Left colon (tissue), 2 donors: ENCODE measurements at places on chromosomes 11 and 22. TPM values are rescaled to one million over a fixed set of nuclear protein-coding genes. Genes with fewer than 3 reads are reported as not detected.

DNA sequence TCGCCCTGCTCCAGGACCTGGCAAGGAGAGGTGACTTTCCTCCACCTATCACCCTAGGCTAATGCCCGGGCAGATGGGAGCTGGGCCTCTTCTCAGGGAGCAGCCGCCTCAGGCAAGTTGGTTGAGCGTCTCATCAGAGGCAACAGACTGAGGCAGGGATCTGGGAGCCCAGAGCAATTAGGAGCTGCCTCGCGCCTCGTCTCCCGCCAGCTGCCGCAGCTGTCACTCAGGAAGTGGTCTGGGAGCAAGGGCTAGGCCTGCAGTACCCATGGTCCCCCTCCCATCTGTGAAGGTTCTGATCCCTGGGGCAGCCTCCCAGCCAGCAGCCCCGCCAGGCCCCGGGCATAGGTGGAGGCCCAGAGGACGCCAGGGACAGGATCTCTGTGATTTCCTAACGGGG, 4.6 kb upstream of the CABP7 start:
- no peak for DNase-seq

- no peak for DNase-seq
Measured at GRCh38 chr11:70732023-70732880, 333.9 kb downstream of the CTTN start.

DNA sequence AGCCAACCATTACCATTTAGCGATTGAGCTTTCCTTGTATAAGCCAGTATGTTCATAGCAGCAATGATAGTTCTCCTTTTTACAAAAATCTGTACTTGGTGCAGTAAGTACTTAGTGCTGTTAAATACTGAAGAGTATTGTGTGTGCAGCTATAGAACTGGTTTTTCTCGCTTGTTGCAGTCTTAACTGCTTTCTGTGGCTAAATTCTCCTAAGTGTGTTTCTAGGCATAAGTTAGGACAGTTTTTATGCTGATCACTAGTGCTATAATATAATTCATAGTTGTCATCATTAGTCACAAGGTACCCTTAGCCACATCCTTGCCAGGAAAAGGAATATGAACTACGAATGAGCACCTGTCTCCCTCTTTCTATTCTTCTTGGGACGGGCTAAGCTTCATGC, 107.7 kb downstream of the GRAMD1B start:
- no peak for DNase-seq

GRCh38 chr22:33440756-33441155, 382.6 kb upstream of the SYN3 start:
- DNase-seq: no peak

GRCh38 chr11:130145311-130145812, 14.2 kb upstream of the ST14 start:
- peak; percentile 64 for DNase-seq

DNA sequence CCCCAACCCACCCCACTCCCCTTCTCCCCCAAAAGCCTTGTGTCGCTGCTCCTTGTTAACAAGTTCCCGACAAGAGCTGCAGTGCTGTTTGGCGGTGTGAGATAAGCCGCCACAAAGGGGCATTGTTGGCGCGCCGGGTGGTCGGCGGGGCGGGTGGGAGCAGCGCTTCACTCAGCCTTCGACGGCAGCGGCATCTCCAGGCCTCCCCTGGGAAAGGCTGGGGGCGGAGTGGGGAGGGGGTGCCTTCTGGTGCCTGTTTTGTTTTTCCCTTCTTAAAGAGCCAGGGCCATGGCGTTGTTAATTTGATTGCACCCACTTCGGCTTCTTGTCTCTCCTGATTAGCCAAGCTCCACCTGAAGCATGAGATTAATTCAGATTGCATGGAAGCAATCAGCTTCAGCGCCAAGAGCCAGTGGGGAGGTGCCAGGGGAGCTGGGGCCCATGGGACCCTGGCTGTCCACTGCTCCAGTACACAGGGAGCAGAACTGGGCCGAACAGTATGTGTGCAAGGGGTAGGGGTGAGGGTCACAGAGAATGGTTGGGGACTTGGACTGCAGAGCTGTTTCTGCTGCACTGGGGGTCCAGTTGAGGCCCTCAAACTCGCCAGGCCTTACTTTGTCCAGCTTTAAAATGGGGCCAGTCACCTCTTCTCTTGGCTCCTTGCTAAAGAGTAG, 165.1 kb downstream of the CEP164 start:
- DNase-seq: no peak

DNA sequence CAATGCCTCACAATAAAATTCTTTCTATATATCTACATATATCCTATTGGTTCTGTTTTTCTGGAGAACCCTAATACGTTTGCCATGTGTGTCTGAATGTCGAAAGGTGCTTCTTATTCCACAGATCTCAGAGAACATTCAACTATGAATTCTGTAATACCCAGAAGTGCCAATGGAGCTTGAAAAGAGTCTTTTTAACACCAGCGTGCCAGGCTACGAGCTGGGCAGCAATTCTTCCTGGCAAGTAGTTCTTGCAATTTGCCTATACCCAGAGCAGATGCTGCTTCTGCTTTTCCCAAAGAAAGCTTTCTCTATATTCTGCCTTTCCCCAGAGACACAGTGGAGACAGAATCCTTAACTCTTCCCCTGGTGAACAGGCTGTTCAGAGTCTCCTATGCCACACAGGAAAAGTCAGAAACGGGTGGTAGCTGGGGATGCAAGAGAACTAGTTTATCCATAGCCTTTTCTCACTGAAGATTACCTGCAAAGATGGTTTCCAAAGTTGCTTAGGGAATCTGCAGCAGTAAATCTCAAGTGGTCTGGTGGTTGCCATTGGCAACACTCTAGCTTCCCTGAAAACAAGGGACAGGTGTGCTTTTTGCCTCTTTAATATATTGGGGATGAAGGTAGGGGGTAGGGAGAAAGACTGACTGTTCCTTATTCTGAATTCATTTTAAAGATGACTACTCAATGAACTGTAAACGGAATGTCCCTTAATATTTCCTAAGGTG, 16.8 kb upstream of the PAFAH1B2 start:
- no peak for DNase-seq

DNA sequence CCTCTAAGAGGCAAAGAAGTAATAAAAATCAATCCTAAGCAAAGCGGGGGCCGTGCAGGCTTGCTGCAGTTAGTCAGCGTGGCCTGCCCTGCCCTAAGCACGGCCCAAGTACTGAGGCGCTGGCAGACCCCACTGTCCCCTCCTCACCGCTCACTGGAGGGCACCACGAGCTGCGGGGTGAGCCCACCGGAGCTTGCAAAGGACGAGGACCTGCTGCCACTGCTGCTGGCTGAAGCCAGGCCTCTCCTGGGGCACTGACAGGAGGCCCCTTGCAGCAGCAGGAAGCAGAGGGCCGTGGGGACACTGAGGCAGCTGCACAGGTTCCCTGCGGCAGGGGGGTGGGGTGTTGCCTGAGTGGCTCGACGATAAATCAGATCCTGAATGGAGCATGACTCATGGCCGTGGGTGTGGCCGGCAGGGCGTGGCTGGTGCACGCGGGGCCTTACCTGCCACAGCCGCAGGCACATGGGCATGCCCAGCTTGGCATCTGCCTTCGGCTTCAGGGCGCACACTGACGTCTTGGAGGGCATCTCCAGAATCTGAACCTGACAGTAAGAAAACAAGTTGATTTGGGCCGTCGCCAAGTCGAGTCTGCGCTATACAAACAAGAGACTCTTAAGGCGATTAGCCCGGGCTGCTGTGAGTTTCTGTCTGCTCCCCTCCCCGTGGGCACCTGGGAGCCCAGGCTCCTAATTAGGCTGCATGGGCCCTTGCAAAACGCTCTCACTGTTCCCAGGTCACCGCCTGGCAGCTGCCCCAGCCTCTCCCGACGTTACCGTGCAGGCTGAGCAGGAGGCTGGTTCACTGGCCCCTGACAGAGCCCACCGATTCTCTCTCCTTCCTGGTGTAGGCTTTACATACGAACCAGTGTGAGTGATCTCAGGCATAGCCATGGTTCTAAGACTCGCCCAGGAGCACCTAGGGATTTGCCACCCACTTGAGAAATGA, 45.9 kb downstream of the TBX1 start:
- peak; percentile 91 for DNase-seq

DNA sequence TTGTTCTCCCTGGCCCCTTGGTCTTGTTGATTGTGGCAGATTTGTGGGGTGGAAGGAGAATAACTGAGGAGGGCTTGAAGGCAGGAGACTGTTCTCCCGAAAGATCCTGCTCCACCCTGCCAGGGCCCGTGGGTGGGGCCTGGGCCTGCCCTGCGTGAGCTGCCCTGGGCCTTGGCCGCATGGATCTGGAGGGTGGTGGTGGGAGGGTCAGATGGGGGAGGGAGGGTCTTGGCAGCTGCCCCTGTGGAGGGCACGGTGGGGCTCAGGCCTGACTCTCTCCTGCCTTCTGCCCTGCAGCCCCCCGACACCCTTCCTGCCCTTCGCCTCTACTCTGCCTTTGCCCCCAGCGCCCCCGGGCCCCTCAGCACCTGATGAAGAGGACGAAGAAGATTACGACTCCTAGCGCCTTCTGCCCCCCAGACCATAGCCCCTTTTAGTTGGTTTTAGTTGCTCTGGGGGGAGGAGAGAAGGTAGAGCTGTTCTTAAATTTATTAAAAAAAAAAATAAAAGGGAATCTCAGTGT, 1.9 kb downstream of the DRAP1 start:
- no peak for DNase-seq

- no peak for DNase-seq
Measured at GRCh38 chr11:46855167-46855566, 9.1 kb upstream of the CKAP5 start.

DNA sequence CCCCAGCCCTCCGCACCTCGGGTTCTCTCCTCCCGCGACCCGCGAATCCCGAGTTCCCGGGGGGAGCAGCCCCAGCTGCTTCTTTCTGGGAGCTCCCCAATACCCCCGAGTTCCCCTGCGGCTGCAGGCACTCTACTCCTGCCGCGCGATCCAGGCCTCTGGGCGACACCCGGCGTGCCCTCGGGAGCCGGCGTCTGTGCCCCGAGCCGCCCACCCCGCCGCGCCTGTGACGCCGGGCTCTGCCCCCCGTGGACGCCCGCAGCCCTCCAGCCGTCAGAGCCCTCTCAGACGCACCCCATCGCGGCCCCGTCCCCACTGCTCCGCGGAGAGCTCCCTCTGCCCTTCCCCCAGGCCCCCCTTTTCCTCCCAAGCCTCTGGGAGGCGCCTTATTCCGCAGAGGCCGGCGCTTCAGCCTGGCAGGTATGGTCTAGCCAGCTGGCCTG, 422 bp downstream of the GLB1L2 start:
- DNase-seq: peak; percentile 65

GRCh38 chr11:1872267-1872985, 19.3 kb downstream of the PRR33 start:
- no peak for DNase-seq

GRCh38 chr22:19526076-19526701, 2.0 kb upstream of the CLDN5 start:
- no peak for DNase-seq

GRCh38 chr11:96063053-96063452, 139.1 kb upstream of the MTMR2 start:
- DNase-seq: no peak

DNA sequence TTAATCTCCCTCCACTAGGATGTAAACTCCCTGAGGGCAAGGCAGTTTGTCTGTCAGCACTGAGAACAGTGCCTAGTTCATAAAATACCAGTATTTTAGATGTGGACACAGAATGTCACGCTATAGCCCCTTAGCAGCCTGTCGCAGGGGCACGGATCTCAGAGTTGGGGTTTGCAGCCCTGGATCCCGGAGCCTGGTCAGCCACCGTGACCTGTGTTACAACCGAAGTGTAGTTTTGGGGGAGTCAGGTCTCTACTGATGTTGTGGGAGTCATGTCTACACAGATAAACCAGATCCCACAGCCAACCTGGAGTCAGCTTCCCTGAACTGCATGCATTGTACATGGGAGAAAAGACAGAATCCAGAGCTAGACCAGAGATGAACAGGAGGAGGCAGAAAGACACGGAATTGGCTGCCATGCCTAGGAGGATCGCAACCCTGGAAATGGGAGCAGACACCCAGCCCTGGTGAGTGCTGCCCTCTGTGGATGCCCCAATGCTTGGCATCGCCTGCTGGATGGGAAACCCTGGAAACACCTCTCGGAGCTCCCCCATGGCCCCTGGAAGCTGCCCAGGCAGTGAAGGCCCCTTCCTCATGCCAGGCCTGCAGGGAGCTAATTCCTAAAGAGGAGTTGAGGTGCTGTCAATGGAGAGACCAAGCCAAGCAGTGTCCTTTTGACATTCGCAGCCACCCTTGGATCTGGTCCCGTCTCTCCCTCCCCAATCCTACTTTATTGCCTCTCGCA, 851.3 kb downstream of the TBC1D22A start:
- DNase-seq: no peak

DNA sequence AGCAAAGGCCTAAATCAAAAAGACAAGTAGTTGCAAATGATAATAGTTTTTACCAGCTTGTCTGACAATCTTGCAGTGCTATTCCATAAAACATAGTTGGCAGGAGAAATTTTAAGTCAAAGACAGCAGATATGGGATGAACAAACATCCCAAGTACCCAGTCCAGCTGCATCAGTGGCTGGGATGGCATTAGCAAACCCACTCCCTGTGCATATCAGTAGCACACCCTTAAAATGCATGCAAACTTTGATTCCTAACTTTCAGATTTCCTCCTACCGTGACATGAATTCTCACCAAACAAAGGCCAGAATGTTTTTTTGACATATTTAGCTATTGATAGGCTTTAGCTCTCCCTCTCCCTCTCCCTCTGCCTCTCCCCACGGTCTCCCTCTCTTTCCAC, 27.8 kb upstream of the CCDC86 start:
- DNase-seq: no peak

DNA sequence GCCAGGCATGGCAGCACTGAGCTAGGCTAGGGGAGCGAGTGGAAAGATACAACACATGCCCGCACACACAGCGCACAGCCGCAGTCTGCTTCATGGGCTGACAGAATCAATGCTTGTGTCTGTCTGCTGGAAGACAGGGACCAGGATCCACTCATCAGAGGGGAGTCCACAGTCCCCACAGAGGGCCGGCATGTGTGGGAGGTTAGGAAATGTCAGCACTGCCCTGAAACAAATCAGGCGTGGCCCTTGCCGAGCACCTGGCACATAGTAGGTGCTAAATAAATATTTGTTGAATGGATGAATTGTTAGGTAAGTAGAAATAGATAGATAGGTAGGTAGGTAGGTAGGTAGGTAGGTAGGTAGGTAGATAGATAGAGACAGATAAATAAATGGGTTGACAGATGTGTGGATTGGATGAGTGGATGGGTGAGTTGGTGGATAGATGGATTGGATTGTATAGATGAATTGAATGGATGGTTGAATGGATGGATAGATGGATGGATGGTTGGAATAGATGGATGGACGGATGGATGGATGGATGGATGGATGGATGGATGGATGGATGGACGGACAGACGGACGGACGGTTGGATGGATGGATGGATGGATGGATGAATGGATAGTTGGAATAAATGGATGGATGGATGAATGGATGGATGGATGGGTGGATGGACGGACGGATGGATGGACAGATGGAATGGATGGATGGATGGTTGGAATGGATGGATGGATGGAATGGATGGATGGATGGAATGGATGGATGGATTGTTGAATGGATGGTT, 3.3 kb downstream of the SLC22A12 start:
- DNase-seq: no peak

The TBX10 gene
- total RNA-seq: 12.9 TPM

The ACTN3 gene
- not detected for total RNA-seq

The SF1 gene
- total RNA-seq: 216 TPM

The ADAMTS8 gene
- total RNA-seq: 0.40 TPM

The CECR2 gene
- total RNA-seq: 0.36 TPM

The MRGPRF gene
- total RNA-seq: 25.2 TPM
